Activated CD4-positive, alpha-beta T cell treated with anti-CD3 and anti-CD28 coated beads, Interleukin-2, amount 10 ng/mL, durations not matched to agents 7 days and 5 days (primary cell): ENCODE measurements at places on chromosomes 13 and 19.

DNA sequence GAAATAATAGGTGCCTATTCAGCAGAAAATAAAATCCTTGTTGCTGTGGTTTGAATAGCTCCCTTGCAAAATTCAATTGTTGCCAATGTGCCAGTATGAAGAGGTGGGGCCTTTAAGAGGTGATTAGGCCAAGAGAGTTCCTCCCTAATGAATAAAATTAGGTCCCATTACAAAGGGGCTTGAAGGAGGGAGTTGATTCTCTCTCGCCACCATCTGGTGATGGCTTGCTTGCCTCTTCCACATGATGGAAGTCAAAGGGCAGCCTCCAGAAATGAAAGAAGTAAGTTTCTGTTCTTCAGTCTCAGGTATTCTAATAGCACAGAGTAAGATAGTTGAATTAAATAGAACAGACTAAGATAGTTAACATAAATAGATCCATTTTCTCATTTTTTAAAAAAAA, 3.0 kb upstream of the EEF1AKMT1 start:
- no peak for DNase-seq

- no peak for DNase-seq
Measured at GRCh38 chr13:101398191-101398590, 18.1 kb downstream of the NALCN start.

DNA sequence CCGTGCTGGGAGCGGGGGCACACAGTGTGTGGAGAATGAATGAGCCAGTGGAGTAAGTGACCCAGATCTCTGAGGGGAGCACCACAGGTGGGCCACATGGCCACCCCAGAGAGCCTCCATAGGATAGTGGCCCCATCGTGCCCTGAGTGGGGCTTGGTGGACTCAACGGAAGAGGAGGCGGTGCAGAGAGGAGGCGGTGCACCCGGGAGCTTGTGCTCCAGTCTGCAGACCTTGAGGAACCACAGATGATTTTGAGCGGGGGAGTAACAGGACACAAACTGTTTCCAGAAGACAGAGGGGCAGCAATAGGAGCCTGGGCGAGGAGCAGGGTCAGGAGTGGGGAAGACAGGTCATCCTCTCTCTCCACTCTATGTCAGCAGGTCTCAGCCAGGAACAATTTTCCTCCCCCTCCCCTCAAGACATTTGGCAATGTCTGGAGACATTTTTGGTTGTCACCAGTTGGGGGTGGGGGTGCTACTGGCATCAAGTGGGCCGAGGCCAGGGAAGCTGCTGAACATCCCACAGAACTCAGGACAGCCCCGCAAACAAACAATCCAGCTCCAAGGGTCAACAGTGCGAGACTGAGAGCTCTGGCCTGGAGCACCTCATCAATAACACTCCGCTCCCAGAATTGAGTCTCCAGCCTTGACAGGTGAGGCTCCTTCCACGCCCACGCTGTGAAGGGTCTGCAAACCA, 182.2 kb downstream of the USP12 start:
- no peak for DNase-seq

- DNase-seq: peak; percentile 91
Measured at GRCh38 chr19:38769635-38770211, 3.6 kb downstream of the LGALS7 start.

GRCh38 chr19:35042056-35042730, 672 bp downstream of the HPN start:
- no peak for DNase-seq

DNA sequence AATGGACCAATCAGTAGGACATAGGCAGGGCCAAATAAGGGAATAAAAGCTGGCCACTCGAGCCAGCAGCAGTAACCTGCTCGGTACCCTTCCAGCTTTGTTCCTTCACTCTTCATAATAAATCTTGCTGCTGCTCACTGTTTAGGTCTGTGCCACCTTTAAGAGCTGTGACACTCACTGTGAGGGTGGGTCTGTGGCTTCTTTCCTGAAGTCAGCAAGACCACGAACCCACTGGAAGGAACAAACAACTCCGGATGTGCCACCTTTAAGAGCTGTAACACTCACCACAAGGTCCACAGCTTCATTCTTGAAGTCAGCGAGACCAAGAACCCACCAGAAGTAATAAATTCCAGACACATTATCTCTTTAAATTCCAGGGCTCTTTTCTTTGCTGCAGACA, 1922.3 kb upstream of the PCDH20 start:
- no peak for DNase-seq

DNA sequence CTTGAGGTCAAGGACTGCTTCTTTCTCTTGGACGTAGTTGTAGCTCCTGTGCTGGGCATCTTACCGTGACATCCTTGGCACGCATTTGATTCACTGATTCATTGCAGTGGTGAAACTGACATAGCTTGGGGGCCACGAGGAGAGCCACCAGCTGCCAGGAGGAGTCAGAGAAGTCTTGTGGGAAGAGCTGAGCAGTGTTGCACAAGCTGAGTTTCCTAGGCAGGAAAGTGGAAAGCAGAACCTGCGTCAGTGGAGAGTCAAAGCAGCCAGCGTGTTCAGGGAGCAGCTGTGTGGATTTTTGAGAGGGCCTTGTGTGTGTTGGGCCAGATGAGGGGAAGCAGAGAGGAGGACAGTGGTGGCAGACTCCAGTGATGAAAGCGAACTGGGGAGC, 5.3 kb upstream of the GPR183 start:
- no peak for DNase-seq

- DNase-seq: no peak
Measured at GRCh38 chr19:11168568-11168967, 13.0 kb upstream of the SPC24 start.

GRCh38 chr19:16867211-16867610, 21.6 kb upstream of the F2RL3 start:
- no peak for DNase-seq

GRCh38 chr13:44906713-44907112, 82.6 kb downstream of the NUFIP1 start:
- no peak for DNase-seq

DNA sequence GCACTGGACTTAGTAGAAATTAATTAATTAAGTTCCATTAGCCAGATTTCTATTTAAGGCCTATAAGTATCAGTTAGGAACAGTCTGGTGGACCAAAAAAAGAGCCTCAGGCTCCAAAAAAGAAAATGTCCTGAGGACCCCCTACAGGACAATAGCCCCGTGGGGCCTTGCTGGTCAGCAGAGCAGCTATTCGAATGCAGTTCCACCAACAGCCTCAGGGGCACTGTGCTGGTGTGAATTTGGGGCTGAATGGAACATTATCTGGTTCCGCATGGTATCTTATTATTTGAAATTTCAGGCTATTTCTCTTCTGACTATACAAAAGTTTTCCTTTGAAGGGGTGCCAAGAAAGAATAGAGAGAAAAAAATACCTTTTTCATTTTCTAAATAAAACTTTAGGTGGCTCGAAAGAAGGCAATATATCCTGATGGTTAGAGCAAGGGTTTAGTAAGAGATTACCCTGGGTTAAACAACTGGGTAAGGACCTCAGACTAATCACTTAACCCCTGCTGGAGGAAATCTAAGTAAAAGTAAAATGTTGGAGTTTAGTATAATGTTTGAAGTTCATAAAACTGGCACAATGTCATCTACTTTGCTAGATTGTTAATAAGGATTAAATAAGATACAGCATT, 147.2 kb downstream of the MIPEP start:
- no peak for DNase-seq

DNA sequence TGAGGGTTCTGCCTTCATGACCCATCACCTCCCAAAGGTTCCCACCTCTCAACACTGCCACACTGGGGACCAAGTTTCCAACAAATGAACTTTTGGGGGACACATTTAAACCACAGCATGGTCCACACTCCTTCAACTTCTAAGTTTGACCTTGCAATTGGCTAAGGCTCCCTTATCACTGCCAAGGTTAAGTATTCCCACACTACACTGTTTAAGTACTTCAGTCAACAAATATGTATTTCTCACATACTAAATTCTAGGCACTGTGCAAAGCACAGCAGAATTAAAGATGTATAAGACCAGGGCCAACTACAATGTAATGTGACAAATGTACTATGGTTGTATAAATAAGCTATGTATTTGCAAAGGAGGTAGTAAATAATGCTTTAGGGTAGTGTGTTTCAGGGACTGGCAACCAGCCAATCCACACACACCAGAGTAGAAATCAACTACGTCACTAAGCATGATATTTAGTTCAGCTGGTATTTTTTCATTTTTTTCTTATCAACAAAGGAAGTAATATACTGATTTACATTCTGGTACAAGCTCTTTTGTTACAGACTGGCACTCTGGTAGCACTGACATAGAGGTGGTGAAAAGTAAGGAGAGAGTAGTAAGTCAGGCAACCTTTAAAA, 12.2 kb downstream of the NUFIP1 start:
- no peak for DNase-seq

DNA sequence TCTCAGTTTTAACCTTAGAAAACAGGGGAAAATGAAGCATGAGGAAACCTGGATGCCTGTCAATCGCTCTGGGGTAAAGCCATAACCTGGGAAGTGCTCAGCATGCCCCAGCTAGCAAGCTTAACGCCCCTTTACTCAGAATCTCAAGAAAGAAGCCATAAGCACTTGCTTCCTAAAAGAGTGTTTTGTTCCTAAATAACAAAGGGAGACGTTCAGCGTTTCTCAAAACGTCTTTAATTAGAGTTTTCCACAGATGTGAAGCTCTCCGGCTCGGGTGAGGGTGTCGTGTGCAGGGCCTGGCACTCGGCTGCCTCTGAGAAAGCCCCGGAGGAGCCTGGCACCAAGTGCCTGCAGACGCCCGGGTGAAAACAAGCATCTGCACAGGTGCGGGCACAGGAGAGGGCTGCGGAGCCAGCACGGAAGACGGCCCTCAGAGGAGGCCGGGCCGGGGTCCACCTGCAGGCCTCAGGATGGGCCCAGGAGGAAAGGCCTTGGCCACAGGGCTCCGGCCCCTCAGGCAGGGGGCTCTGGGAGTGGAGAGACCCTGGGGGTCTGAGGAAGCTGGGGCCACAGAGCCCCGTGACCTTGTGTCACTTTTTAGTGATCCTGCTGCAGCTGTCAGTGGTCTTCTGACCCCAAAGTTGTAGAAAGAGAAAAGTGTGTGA, 6.2 kb downstream of the GAS6 start:
- DNase-seq: no peak

DNA sequence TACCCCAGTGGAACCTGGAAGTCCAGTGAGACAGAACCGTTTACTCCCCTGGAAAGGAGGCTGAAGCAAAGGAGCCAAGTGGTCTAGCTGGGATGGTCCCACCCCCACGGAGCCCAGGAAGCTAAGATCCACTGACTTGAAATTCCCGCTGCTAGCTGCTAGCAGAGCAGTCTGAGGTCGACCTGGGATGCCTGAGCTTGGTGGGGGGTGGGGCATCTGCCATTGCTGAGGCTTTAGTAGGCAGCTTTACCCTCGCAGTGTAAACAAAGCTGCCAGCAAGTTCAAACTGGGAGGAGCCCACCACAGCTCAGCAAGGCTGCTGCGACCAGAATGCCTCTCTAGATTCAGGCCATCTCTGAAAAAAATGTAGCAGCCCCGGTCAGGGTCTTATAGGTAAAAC, 437.0 kb downstream of the SUCLA2 start:
- DNase-seq: no peak

- DNase-seq: no peak
Measured at GRCh38 chr13:98976941-98977340, 923 bp downstream of the DOCK9 start.

DNA sequence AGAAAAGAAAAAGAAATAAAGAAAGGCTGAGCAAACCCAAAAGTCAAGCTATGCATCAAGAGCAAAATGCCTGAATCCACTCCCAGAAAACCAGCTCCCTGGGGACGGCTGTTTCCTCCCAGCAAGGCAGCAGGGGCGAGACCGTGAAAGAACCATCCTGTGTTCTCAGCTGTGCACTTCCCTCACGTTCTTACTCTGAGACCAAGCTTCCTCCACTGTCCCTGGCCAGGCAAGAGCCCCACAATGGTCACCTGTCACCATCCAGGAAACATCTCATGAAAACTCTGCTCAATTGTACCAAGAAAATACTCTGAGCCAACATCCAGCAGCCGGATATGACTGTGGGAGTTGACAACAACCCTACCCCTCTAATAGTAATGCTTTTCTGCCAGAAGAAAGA, 22.9 kb downstream of the RAB20 start:
- DNase-seq: no peak

DNA sequence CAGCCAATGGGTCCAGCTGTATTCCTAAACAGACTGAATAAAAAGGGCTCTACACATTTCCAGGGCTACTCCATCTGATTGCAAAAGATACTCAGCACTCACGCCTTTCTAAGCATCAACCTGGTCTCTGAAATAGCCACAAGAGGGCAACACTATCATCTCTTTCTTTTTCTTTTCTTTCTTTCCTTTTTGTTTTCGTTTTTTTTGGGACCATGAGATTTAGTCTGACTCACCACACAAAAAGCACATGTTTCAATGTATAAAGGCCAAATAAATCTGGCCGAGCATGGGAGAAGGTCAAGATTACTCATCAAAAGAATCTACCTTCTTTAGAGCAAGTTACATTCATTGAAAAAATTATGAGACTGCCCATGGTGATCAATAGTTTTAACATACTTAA, 805.6 kb upstream of the ARGLU1 start:
- DNase-seq: no peak

DNA sequence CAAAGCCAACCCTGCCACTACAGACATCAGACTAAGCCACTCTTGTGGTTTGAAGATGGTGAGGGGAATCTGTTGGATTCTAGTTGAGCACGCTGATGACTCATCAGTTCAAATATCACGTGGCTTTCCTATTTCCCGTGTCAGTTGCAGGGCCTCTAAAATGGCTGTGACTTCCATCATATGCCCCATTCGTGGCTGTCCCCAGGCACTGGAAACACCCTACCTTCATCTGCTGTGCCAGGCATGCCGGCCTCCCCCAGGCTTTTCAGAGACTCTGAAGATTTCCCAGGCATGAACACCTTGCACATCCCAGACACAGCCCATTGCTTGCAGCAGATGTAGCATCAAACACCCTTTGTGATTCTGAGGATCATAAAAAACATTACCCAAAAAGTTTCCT, 659.9 kb downstream of the UQCRFS1 start:
- DNase-seq: no peak

DNA sequence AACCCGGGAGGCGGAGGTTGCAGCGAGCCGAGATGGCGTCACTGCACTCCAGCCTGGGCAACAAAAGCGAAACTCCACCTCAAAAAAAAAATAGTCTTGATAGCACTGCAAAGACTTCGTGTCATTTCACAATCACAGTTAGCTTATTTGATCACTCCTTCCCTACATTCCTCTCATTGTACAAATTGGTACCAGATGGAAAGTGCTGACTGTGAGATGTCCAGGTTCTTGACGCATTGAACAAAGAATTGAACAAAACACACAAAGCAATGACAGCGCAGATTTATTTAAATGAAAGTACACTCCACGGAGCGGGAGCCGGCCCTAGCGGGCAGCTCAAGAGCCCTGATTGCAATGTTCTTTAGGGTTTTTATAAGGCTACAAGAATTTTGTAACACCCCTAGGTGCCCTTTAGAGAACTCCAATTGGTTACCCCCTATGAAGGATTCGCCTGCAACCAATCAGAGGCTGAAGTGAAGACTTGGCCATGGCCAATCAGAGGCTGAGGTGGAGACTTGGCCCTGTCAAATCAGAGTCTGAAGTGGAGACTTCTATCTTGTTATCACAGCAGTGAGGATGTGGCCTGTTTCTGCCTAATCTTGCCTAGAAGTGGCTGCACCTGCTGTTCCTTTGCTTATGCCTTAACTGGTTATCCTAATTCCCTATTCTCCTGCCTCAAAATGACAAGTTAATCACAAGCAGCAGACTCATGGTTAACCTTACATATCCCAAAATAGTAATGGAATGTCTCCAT, 16.7 kb downstream of the ZNF556 start:
- DNase-seq: no peak
